ENCODE measurements at places on chromosomes 3 and 15. TPM values are rescaled to one million over a fixed set of nuclear protein-coding genes. Genes with fewer than 3 reads are reported as not detected.

GRCh38 chr15:77821188-77821958 lies 188.7 kb upstream of the LINGO1 start:
- no peak overlapping the region for H3K27ac ChIP-seq
- no peaks in the 10 kb centered on the region for H3K36me3 ChIP-seq
- DNase-seq = peak; percentile 24
- H3K4me1 ChIP-seq = no peaks in the 10 kb centered on the region
- no peak overlapping the region for H3K4me3 ChIP-seq
- peaks cover 9% of the 10 kb centered on the region for H3K27me3 ChIP-seq

Gene CHD2
- total RNA-seq = 54.1 TPM

GRCh38 chr3:100954990-100955389 lies 38.2 kb downstream of the ABI3BP start:
- H3K27ac ChIP-seq = no peak overlapping the region
- no peaks in the 10 kb centered on the region for H3K4me1 ChIP-seq
- no peaks in the 10 kb centered on the region for H3K27me3 ChIP-seq
- no peak overlapping the region for H3K4me3 ChIP-seq
- H3K36me3 ChIP-seq = no peaks in the 10 kb centered on the region
- no peak for DNase-seq

GRCh38 chr15:75067123-75067830 lies 43.9 kb downstream of the PPCDC start:
- no peak for DNase-seq
- H3K27me3 ChIP-seq = no peaks in the 10 kb centered on the region
- H3K4me3 ChIP-seq = no peak overlapping the region
- H3K36me3 ChIP-seq = no peaks in the 10 kb centered on the region

Gene C3orf70
- 2.4 TPM for total RNA-seq

DNA sequence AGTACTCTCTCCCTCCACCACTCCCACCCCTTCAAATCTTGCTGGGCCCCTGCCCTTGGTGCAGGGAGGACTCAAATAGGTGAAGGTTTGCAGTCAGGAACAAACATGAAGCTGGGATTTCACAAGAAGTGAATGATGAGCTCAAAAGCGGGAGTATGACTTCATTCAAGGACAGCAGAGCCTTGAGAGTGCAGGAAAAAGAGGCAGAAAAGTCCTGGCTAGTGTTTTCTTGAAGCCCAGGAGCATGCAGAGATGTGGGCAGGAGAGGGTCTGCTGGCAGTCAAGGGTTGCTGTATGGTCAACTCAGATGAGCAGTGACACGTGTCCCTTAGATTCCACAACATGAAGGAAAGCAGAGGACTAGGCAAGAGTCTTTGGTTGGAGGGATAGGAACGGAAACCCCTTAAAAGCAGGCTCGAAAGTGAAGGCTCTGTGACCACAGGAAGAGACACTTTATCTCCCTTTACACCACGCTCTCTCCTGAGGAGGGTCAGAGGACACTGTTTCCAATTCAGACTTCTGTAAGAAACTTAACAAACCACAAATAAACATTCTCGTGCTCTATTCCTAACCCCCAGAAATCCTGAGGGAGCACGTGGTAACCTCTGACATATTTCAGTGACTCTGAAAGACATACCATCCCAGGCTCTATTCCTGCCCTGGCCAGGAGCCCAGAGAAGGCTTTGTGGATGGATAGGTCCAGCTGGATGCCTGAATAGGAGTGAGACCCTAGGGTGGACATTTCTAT lies 168.0 kb upstream of the NDN start:
- H3K4me3 ChIP-seq = no peak overlapping the region
- peaks cover 5% of the 10 kb centered on the region for H3K4me1 ChIP-seq
- DNase-seq = no peak

Gene ANKRD63
- total RNA-seq = not detected

Gene TM6SF1
- not detected for total RNA-seq

Gene CFAP91
- total RNA-seq = not detected

- DNase-seq = no peak
- no peak overlapping the region for H3K4me3 ChIP-seq
- peaks cover 60% of the 10 kb centered on the region for H3K4me1 ChIP-seq
- H3K27me3 ChIP-seq = no peaks in the 10 kb centered on the region
Measured at GRCh38 chr3:32245200-32245599, 6.7 kb downstream of the CMTM8 start.

- peak overlapping the region; percentile 43 for H3K27ac ChIP-seq
- H3K4me3 ChIP-seq = no peak overlapping the region
- H3K4me1 ChIP-seq = peaks cover 52% of the 10 kb centered on the region
- peak; percentile 38 for DNase-seq
Measured at GRCh38 chr15:59166166-59166565, 40.5 kb upstream of the LDHAL6B start.

DNA sequence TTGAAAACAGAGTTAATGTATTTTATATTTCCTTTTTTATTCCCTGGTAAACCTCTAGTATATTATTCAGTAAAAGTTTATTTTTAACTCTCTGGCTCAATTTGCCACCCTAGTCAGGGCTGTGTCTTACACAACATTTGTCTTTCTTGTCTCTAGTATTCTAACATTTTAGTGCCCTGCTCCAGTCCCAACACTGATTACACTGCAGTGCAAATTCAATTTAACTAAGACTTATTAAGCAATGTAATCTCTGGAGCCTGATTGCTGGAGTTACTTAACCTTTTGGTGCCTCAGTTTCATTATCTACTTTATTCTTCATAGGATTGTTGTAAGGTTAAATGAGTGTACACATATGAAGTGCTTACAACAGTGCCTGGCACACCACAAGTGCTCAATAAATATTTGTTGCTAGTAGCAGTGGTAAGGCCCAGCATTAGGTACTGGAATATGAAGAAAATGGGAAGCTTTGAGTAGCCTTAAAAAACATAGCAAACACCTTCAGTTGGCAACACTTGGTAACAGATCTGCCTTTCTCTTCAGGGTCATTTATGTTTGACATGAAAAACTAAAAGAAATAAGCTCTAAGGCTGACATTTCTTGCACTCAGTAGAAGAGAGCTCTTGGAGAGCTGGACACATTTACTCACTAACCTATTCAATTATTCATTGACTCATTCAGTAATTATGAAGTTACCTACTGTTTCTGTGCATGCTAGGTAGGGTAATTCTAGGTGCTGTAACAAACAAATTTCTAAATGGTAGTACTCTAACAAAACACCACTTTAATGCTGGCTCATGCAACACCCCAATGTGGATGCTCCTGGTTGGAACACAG lies 364.5 kb upstream of the EPHA3 start:
- no peak overlapping the region for H3K27ac ChIP-seq
- no peaks in the 10 kb centered on the region for H3K4me1 ChIP-seq
- H3K4me3 ChIP-seq = no peak overlapping the region
- no peak for DNase-seq
- no peaks in the 10 kb centered on the region for H3K27me3 ChIP-seq

Gene LRRC3B
- not detected for total RNA-seq

Gene GPR15
- not detected for total RNA-seq

- H3K27me3 ChIP-seq = no peaks in the 10 kb centered on the region
- no peak overlapping the region for H3K4me3 ChIP-seq
- H3K27ac ChIP-seq = no peak overlapping the region
- no peak for DNase-seq
- H3K4me1 ChIP-seq = no peaks in the 10 kb centered on the region
- no peaks in the 10 kb centered on the region for H3K36me3 ChIP-seq
Measured at GRCh38 chr3:153835540-153835939, 285.6 kb upstream of the ARHGEF26 start.

- no peak overlapping the region for H3K27ac ChIP-seq
- H3K27me3 ChIP-seq = no peaks in the 10 kb centered on the region
- DNase-seq = no peak
- no peak overlapping the region for H3K4me3 ChIP-seq
Measured at GRCh38 chr15:76815421-76815820, 89.7 kb downstream of the SCAPER start.

DNA sequence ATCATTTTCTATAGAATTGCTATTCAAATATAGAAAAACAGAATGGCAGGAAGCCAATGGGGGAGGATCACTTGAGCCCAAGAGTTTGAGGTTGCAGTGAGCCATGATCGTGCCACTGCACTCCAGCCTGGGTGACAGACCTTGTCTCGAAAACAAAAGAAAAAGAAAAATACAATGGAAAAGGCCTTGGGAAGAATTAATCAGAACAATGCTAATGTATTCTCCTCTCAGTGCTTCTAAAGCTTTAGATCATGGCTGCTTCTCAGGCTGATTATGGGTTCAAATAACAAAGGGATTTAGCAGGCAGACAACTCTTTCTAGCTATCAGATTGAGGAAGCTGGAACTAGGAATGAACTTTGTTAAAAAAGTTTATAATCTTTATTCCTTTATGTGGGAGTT lies 115.8 kb downstream of the PDCD6IP start:
- no peak overlapping the region for H3K27ac ChIP-seq
- H3K36me3 ChIP-seq = no peaks in the 10 kb centered on the region
- H3K27me3 ChIP-seq = no peaks in the 10 kb centered on the region
- no peak overlapping the region for H3K4me3 ChIP-seq
- no peaks in the 10 kb centered on the region for H3K4me1 ChIP-seq
- no peak for DNase-seq

- H3K27ac ChIP-seq = no peak overlapping the region
- no peaks in the 10 kb centered on the region for H3K27me3 ChIP-seq
- no peaks in the 10 kb centered on the region for H3K36me3 ChIP-seq
- H3K4me1 ChIP-seq = no peaks in the 10 kb centered on the region
Measured at GRCh38 chr3:60855250-60855649, 396.0 kb downstream of the FHIT start.

DNA sequence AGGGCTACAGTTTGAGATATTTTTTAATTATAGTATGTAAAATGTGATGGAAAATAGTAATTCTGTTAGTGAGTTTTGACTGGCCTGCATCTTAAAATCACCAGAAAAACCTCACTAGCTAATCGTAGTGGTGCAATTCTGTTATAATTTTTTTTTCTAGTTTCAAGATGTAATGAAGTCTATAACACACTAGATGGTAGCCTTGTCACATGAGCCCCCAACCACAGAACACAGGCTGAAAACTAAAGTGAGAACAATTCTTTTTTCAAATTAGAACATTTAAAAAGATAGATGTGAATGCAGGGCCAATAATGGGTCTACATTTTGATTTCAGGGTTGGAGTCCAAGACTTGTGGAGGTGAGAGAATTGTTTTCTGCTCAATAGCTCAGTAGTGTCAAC lies 83.3 kb upstream of the KCNH8 start:
- H3K4me1 ChIP-seq = no peaks in the 10 kb centered on the region
- no peaks in the 10 kb centered on the region for H3K36me3 ChIP-seq
- DNase-seq = peak; percentile 10
- H3K4me3 ChIP-seq = no peak overlapping the region
- H3K27ac ChIP-seq = no peak overlapping the region

Gene CD200R1
- not detected for total RNA-seq

- peaks cover 74% of the 10 kb centered on the region for H3K4me1 ChIP-seq
- no peak overlapping the region for H3K4me3 ChIP-seq
- H3K27me3 ChIP-seq = no peaks in the 10 kb centered on the region
- peaks cover 4% of the 10 kb centered on the region for H3K36me3 ChIP-seq
- no peak overlapping the region for H3K27ac ChIP-seq
Measured at GRCh38 chr15:40454904-40455391, 14.2 kb downstream of the BAHD1 start.

Gene HGD
- total RNA-seq = 265 TPM

DNA sequence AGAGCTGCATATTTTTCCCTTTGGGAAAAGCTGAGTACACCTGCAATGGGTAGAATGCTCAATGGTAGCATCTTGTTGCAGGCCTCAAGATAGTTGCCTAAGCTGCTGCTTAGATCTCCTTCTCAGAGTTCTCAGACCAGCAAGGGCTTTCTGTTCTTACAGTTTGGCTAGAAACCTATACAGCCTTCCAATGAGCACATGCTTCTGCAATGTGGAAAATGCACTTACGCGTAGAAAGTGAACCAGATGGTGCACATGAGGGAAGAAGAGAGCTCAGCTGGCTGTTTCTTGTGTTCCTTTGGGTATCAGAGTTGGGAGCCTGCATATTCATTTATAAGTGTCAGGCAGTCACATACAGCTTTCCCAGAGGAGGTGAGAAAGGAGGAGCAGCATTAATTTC lies 136.4 kb downstream of the B3GALNT1 start:
- no peak overlapping the region for H3K4me3 ChIP-seq
- H3K27ac ChIP-seq = no peak overlapping the region
- no peaks in the 10 kb centered on the region for H3K4me1 ChIP-seq
- DNase-seq = no peak
- no peaks in the 10 kb centered on the region for H3K27me3 ChIP-seq

GRCh38 chr3:74592359-74592758 lies 22.1 kb downstream of the CNTN3 start:
- H3K4me3 ChIP-seq = no peak overlapping the region
- H3K27me3 ChIP-seq = no peaks in the 10 kb centered on the region
- no peak for DNase-seq
- H3K27ac ChIP-seq = no peak overlapping the region
- no peaks in the 10 kb centered on the region for H3K4me1 ChIP-seq
- H3K36me3 ChIP-seq = no peaks in the 10 kb centered on the region

GRCh38 chr15:35932531-35932930 lies 386.6 kb upstream of the DPH6 start:
- no peaks in the 10 kb centered on the region for H3K27me3 ChIP-seq
- no peak overlapping the region for H3K27ac ChIP-seq
- no peak overlapping the region for H3K4me3 ChIP-seq
- no peaks in the 10 kb centered on the region for H3K36me3 ChIP-seq

All from HepG2 (cell line).